Endothelial cell (in vitro differentiated cells): ENCODE measurements at places on chromosomes 12 and 14. TPM values are rescaled to one million over a fixed set of nuclear protein-coding genes. Genes with fewer than 3 reads are reported as not detected.

GRCh38 chr12:77777274-77777673, 53.4 kb upstream of the NAV3 start:
- H3K27me3 ChIP-seq, result no peaks in the 10 kb centered on the region
- H3K27ac ChIP-seq, result no peak overlapping the region
- no peak overlapping the region for H3K4me3 ChIP-seq
- DNase-seq, result no peak
- H3K4me1 ChIP-seq, result no peaks in the 10 kb centered on the region

DNA sequence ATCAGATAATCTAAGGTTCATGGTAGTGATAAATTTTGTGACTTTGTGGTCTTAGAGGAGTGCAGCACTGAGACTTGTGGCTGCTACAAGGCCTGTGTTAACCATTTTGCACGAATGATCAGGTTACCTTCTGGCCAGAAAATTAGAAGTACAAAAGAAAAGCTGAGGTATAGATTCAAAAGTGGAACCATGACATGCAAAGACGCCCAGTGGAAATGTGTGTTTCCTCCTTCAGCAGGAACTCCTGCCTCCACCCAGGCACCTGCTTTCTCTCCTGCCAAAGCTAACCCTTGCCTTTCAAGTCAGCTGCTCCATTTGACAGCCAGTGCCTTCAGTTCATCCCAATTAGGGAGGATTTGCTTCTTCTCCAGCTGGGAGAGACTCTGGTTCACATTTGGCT, 10.1 kb downstream of the PDE6H start:
- no peaks in the 10 kb centered on the region for H3K27me3 ChIP-seq
- H3K36me3 ChIP-seq, result no peaks in the 10 kb centered on the region
- H3K27ac ChIP-seq, result no peak overlapping the region
- H3K4me3 ChIP-seq, result no peak overlapping the region
- peaks cover 6% of the 10 kb centered on the region for H3K4me1 ChIP-seq

GRCh38 chr14:84084056-84084630, 1445.8 kb upstream of the FLRT2 start:
- no peaks in the 10 kb centered on the region for H3K27me3 ChIP-seq
- H3K36me3 ChIP-seq, result no peaks in the 10 kb centered on the region
- no peaks in the 10 kb centered on the region for H3K4me1 ChIP-seq
- H3K27ac ChIP-seq, result no peak overlapping the region

GRCh38 chr14:36757734-36758601, 96.3 kb downstream of the PAX9 start:
- H3K36me3 ChIP-seq, result no peaks in the 10 kb centered on the region
- peaks cover 9% of the 10 kb centered on the region for H3K4me1 ChIP-seq
- H3K27me3 ChIP-seq, result no peaks in the 10 kb centered on the region
- H3K4me3 ChIP-seq, result no peak overlapping the region

DNA sequence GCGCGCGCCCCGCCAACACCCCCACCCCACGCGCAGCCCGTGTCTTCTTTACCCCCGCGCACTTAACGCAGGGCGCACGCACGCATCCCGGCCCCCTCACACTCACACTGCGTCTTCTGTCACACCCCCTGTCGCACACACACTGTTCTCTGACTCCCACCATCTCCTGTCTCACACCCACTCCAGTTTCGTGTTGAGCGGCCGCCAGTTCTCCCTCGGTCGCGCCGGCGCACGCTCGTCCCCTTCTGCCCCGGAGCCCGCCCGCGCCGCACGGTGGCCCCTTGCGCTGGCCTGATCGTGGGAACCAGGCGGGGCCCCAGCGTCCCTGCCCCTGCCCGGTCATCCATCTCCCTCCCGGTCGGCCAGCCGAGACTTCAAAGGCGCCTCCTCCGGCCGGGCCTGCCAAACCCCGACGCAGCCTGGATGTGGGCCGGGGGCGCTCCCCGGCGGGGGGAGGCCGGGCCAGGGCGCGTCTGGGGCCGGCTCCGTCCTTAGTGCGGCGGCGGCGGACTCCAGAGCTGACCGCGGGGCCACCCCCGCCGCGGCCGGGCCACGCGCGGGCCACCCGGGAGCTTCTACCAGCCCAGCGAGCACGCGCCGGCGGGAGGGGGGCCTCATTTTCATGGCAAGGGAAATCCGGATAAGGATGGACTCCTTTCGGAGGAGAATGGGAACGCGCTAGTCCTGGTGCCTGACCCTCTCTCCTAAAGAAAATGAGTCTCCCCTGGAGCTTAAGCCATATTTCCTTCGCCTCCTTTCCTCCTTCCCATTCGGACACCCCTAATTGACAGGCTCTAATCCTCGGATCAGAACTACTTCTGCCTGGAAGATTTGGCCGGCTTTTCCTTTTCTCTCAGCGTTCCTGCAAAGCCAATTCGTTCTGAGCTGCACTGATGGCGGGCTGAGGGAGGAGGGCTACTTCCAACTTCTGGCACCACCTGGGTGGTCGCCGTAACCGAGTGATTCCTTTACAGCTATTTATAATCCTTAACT, 82.0 kb upstream of the HMGA2 start:
- H3K36me3 ChIP-seq, result peaks cover 3% of the 10 kb centered on the region
- H3K4me1 ChIP-seq, result peaks cover 27% of the 10 kb centered on the region
- peak overlapping the region; percentile 77 for H3K27ac ChIP-seq
- peak; percentile 80 for DNase-seq
- peak overlapping the region; percentile 98 for H3K4me3 ChIP-seq
- peaks cover 8% of the 10 kb centered on the region for H3K27me3 ChIP-seq

GRCh38 chr12:45256721-45257120, 40.8 kb downstream of the ANO6 start:
- no peak for DNase-seq
- no peak overlapping the region for H3K4me3 ChIP-seq
- no peaks in the 10 kb centered on the region for H3K27me3 ChIP-seq

DNA sequence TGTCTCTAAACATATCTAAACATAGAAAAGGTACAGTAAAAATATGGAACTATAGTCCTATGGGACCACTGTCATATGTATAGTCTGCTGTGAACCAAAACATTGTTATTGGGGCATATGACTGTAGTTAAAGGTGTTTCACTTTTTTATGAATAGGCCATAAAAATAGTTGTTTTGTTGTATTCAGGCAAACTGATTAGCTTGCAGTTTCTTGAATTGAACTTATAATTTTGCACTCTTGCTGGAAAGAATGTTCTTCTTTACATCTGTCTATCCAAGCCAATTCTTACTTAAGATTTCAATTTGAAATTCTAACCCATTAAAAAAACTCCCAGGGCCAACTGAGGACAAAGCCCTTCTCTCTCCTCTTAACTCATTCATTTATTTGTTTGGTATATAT, 234.1 kb downstream of the NOVA1 start:
- no peaks in the 10 kb centered on the region for H3K36me3 ChIP-seq
- H3K4me1 ChIP-seq, result no peaks in the 10 kb centered on the region
- H3K27me3 ChIP-seq, result no peaks in the 10 kb centered on the region
- no peak overlapping the region for H3K4me3 ChIP-seq

DNA sequence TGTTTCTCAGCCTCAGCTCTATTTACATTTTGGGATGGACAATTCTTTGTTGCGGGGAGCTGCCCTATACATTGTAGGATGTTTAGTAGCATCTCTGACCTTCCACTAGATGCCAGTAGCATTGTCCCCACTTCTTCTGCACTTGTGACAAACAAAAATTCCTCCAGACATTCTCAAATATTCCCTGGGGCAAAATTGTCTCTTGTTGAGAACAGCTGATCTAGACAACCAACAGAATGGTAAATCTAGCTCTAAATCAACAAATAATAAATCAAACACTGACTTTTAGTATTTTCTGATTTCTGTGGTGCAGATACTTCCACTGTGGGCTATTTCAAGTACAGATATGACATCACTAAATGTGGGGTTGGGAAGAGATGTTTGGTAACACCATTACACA, 60.7 kb downstream of the MSRB3 start:
- no peak for DNase-seq
- H3K36me3 ChIP-seq, result no peaks in the 10 kb centered on the region
- H3K27me3 ChIP-seq, result no peaks in the 10 kb centered on the region
- H3K4me3 ChIP-seq, result no peak overlapping the region
- no peak overlapping the region for H3K27ac ChIP-seq

- no peak for DNase-seq
- H3K4me1 ChIP-seq, result no peaks in the 10 kb centered on the region
- no peaks in the 10 kb centered on the region for H3K27me3 ChIP-seq
- no peak overlapping the region for H3K4me3 ChIP-seq
- H3K36me3 ChIP-seq, result no peaks in the 10 kb centered on the region
- no peak overlapping the region for H3K27ac ChIP-seq
Measured at GRCh38 chr12:52605542-52605941, 4.3 kb upstream of the KRT72 start.

DNA sequence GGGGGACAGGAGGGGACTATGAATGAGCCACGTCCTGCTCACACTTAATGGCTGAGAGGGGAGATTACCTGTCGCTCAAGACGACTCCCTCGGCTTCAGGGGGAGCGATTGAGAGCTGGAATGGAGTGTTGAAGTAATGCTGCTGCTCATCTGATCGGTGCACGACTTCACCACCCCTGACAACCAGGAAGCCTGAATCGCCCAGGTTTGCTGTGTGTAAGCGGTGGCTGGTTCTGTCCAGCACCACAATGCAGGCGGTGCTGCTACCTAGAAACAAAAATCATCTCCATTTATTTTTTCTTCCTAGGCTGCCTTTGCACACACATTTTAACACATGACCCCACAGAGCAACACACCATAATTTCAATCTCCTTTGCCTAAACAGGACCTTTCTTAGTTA, 37.3 kb downstream of the PPTC7 start:
- DNase-seq, result no peak
- H3K4me1 ChIP-seq, result no peaks in the 10 kb centered on the region
- H3K4me3 ChIP-seq, result no peak overlapping the region
- peaks cover 8% of the 10 kb centered on the region for H3K36me3 ChIP-seq
- no peaks in the 10 kb centered on the region for H3K27me3 ChIP-seq
- no peak overlapping the region for H3K27ac ChIP-seq

GRCh38 chr12:111761706-111762105, 5.0 kb upstream of the ALDH2 start:
- H3K27me3 ChIP-seq, result peaks cover 9% of the 10 kb centered on the region
- H3K4me1 ChIP-seq, result peaks cover 33% of the 10 kb centered on the region
- no peaks in the 10 kb centered on the region for H3K36me3 ChIP-seq
- no peak overlapping the region for H3K4me3 ChIP-seq

- no peak overlapping the region for H3K27ac ChIP-seq
- H3K36me3 ChIP-seq, result peaks cover 22% of the 10 kb centered on the region
- peaks cover 2% of the 10 kb centered on the region for H3K27me3 ChIP-seq
- no peak for DNase-seq
- no peak overlapping the region for H3K4me3 ChIP-seq
Measured at GRCh38 chr14:63717702-63718101, 10.2 kb downstream of the SGPP1 start.

Gene RNASE12
- not detected for total RNA-seq

Gene SOAT2
- total RNA-seq, result not detected

Gene KIF26A
- total RNA-seq, result 96.9 TPM

Gene SYCP3
- not detected for total RNA-seq

Gene VPS33A
- total RNA-seq, result 32.1 TPM
